ENCODE measurements at places on chromosomes 4 and X.

DNA sequence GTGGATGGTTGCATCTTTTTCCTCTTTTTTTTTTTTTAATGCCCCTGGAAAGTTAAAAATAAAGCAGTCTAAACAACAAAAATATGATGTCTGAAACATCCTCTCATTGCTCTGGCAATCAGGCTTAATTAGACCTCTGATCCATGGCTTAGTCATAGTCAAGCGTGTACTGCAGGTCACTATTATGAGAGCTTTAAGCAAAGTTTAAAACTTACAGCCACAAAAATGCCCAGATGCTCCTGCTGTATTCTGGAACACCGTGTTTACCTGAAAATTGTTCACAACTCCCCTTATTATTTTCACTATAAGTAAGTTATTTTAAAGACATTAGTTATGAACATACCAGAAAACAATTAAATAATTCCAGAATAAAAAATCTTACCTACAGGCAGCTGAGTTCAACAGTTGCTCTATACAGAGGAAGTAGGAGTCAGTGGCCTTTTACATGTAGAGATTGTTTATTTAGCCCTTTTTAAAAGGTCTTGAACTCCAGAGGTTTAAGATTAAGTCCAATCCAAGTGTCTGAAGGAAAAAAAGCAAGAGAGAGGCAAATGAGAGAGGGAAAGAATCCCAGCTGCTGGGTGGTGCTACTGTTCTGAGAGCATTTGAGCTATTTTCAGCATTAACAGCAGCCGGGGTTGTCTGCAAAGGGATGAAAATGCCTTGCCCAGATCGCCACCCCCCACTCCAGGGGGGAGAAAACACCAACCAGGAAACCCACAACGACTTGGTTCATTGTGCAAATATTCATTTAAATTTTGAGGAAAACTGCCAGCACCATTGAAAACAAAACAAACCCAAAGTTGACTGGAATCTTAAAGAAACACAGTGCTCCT, 36.9 kb downstream of the SORBS2 start:
- DNase-seq = no peak

DNA sequence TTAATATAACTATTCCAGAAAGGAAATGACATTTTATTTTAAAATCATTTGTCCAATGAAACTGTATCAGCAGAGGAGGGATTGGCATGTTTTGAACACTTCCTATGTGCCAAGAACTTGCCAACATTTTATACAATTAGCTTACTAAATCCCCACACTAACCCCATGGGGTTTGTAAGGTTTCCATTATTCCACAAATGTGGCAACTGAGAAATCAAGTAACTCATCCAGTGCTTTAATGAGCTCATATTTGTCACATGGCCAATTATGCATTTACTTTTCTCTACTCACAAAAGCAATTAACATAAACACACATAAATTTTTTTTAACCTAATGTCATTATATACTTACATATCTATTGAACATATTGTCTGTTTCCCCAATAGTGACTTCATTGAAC, 37.3 kb downstream of the MANBA start:
- DNase-seq = no peak

GRCh38 chr4:127783026-127783769, 1.1 kb downstream of the HSPA4L start:
- no peak for DNase-seq

- DNase-seq = no peak
Measured at GRCh38 chr4:94517492-94517891, 65.8 kb downstream of the PDLIM5 start.

DNA sequence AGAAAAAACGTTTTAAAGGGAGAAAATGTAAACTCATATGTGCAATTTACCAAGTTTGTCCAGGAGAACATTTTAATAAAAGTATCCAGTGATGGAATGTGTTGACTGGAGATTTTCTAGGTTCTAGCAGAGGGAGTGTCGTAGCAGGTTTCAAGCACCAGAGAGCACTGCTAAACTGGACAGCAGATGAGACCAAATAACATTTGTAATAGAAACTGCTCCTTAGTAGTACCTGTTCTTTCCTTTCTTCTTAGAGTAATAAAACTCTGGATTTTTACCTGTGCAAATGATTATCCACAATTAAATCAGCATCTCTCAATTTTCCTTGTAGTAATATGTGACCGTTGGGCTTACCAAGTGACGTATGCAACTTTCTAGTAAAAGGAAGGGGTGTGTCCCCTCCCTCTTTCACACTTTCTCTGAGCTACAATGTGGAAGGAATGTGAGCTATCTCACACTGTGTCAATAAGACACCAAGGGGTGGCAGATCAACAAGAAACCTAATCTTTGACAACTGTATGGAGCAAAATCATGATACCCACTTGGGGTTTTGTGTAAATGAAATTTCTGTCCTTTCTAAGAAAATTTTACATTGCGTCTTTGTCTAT, 9.5 kb downstream of the HPGDS start:
- DNase-seq = no peak

- DNase-seq = no peak
Measured at GRCh38 chrX:121455890-121456289, 408.5 kb downstream of the GLUD2 start.

- DNase-seq = no peak
Measured at GRCh38 chr4:90189178-90189577, 62.0 kb downstream of the CCSER1 start.

DNA sequence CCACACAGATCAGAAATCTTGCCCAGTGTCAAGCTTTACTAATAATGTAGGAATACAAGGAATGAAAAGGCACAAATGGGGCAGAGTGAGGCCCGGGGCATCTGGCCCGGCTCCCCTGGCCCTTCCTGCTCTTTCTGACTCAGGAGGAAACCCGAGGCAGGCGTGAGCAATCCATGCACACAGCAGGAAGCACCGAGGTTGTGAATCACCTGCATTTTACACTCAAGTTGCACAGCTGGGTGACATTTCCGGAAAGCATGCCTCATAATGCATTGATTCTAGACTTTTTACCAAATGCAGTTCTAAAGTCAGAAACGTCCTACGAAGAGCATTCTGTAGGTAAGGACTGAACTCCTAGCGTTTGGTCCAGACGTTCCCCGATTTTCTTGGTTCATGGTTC, 38.9 kb downstream of the PRIMPOL start:
- DNase-seq = peak; percentile 60

GRCh38 chr4:22476011-22476410, 39.9 kb downstream of the ADGRA3 start:
- DNase-seq = no peak

GRCh38 chr4:185235119-185235842, 25.9 kb downstream of the SNX25 start:
- DNase-seq = no peak

- DNase-seq = no peak
Measured at GRCh38 chr4:16626945-16627344, 271.5 kb downstream of the LDB2 start.

DNA sequence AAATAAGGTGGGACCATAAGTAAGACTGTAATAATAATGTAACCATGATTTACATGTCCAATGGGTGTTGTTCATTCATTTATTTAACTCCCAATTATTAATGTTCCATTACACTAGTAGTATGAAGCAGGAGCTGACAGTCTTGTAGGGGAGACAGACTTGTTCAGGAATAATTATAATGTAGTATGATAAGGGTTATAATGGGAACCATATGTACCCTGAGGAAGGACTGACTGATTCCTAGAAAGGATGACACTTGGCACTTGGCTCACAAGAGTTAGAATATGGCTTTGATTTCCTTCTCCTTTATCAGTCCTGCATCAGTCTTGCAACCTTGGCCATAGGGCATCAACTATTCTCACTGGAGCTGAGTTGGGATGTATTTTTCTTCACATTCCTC, 24.2 kb downstream of the PCDH7 start:
- no peak for DNase-seq

- DNase-seq = no peak
Measured at GRCh38 chr4:107261241-107261874, 225.2 kb upstream of the DKK2 start.

- no peak for DNase-seq
Measured at GRCh38 chr4:180682776-180683175, 1560.4 kb upstream of the TENM3 start.

GRCh38 chrX:24332878-24333277, 19.0 kb upstream of the SUPT20HL2 start:
- DNase-seq = no peak

DNA sequence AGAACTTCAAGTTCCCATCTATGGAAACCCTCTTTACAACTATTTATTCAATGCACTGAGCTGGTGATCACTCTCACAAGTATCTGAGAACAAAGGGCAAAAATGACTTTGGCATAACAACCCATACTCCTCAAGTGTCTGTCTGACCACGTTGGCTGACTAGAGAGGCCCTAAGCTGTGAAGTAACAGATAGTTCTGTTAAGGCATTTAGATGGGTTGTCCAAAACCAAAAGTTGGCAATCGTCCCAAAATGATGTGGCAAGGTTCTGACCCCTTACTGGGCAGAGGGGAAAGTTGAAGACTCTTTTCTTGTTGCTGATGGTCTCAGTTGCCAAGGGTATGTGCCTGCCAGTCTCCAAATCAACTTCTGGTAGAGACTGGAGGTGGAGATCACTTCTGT, 524.8 kb downstream of the PPARGC1A start:
- no peak for DNase-seq

- peak; percentile 35 for DNase-seq
Measured at GRCh38 chr4:143359644-143360193, 23.0 kb downstream of the GAB1 start.

GRCh38 chr4:27198246-27198645, 337.6 kb downstream of the STIM2 start:
- no peak for DNase-seq

DNA sequence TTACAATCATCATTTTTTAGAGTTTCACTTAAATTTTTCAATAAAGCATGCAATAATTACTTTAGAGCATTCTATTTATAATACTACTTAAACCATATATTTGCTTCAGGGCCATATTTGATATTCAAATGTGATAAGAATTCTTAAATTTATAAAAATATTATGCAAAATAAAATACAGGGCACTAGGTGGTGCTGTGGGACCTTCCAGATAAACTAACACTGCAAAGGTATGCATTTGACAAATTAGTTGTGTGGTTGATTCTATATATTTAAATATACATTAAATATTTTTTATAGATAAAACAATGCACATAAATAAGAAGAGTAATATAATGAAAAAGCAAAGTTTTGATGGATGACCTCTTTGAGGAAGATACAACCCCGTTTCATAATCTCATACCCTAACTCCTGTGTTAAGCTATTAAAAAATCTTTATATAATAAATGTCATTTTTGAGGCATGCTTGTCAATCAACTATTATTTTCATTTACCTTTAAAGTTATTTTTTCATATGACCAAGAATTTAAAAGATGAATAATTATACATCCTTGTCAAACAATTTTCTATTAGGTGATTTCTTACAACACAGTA, 128.4 kb downstream of the REELD1 start:
- DNase-seq = peak; percentile 34

DNA sequence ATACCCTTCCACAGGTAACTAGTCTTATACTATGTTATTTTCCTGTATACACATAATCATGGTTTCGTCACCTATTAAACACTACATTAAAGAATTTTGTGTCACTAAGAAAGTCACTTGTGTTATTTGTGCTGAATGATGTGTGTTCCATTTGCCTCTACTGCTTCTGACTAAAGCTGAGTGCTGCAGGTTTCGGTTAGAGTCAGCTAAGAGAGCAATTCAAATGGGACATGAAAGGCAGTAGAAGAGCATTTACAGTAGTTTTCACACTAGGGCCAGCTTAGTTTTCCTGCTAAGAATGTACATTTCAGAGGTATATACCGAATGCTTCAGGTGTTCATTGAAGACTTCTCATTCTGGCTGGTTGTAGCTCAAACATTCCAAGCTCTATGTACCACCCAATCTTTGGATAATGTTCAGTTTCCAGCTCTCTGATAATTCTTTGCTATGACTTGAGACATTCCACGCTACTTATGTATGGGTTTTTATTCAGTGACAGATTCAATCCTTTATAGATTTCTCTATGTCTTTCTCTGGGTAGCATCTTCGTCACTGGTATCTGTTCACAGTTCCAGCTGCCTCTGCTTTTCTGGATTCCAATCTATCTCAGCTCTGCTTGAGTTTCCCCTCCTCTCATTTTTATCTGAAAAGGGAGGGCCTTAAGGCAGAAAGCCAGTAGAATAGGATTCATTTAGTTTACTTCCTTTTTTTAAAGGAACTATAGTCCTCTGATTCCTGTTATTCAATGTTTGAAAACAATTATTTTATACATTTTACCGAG, 164.4 kb downstream of the CXXC4 start:
- no peak for DNase-seq

- no peak for DNase-seq
Measured at GRCh38 chr4:102824398-102824797, 3.0 kb downstream of the UBE2D3 start.

DNA sequence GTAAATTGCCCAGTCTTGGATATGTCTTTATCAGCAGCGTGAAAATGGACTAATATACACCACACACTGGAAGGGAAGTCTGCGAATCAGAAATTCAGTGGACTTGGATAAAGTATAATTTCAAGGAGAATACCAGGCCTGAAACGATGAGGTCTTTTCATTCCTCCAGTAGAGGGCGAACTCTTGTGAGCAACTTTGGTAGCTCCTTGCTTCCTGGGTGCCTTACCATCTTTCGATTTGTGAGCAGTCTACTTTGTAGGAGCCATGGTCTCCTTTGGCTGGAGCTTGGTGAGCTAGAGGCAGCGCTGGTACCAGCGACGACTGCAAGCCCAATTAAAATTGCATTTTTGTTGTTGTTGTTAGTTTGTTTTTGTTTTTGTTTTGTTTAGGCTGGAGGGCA, 791.9 kb downstream of the FAT4 start:
- DNase-seq = peak; percentile 0

GRCh38 chrX:116384406-116384954, 51.9 kb upstream of the SLC6A14 start:
- DNase-seq = no peak

DNA sequence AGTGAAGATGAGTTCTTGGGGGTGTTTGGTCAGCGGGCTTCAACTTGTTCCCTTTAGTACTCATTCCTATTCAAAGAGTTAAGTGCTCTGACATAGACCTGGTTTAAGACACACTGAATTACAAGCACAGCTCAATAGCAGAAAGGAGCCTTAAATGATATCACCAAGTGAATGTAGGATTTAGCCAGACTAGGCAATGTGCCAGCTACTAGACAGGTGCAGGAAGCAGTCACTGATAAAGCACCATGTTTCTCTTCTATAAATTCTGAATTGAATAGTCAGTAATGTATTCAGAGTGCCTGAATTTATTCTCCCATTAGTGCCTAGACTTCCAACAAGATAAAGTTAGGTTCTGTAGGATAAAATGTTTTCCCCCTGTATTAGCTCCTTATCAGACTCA, 63.6 kb downstream of the ASB9 start:
- DNase-seq = no peak

All from activated CD4-positive, alpha-beta T cell treated with anti-CD3 and anti-CD28 coated beads, Interleukin-10, Interleukin-2, amounts not matched to agents 100 ng/mL and 50 ng/mL, durations not matched to agents 16 hours and 8 hours (primary cell).